ENCODE measurements at places on chromosomes 7 and 10.

GRCh38 chr7:96088579-96088978, 233.3 kb downstream of the SLC25A13 start:
- DNase-seq, result no peak

- no peak for DNase-seq
Measured at GRCh38 chr7:47349401-47349800, 232.5 kb downstream of the TNS3 start.

DNA sequence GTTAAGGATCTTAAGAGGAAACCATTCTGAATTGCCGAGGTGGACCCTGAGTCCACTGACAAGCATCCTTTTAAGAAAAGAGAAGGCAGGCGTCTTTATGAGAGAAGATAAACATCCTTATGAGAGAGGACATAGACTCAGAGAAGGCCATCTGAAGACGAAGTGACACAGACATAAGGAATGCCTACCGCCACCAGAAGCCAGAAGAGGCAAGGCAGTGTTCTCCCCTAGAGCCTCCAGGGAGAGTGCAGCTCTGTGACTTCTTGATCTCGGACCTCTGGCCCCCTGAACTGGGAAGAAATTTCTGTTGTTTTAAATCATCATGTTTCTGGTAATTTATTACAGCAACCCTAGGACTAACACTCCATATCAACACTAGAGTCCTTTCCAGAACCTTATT, 25.2 kb upstream of the ING3 start:
- no peak for DNase-seq

- no peak for DNase-seq
Measured at GRCh38 chr10:76043261-76043660, 611.8 kb downstream of the LRMDA start.

GRCh38 chr10:114543456-114543855, 114.6 kb downstream of the ABLIM1 start:
- no peak for DNase-seq

GRCh38 chr10:34638406-34639054, 176.6 kb downstream of the PARD3 start:
- DNase-seq, result peak; percentile 49

- DNase-seq, result no peak
Measured at GRCh38 chr7:123305840-123306375, 106.1 kb upstream of the SLC13A1 start.

DNA sequence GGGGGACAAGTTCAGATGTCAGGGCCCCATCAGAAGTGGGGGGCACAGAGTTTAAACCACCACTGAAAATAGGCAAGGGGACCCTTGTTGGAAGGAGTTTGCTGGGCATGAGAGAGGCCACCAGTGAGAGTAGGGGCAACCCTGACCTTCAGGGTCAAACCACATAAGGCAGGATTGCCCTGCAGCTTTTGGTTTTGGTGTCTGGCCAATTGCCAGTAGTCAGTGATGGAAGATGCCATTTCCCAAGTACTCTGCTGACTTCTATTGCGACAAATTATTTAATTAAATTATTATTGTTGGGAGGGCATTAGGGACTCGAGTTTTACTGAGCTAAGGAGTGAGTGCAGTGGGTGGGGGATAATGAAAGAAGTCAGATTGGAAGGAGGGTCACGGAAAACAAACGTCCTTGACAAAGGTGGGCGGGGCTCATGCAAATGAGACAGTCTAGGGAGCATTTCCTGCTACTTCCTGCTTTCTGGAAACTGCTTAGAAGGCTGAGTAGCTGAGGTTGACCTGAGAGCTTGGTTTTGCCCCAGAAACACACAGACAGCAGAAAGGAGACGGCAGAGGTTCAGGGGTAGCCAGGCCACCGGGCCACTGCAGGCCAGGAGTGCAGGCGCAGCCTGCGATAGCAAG, 74.2 kb upstream of the ANLN start:
- DNase-seq, result no peak

GRCh38 chr7:31091924-31092434, 39.9 kb downstream of the ADCYAP1R1 start:
- DNase-seq, result no peak

- no peak for DNase-seq
Measured at GRCh38 chr7:132117181-132117580, 459.1 kb downstream of the PLXNA4 start.

GRCh38 chr10:1661859-1662437, 75.4 kb downstream of the ADARB2 start:
- DNase-seq, result peak; percentile 46

DNA sequence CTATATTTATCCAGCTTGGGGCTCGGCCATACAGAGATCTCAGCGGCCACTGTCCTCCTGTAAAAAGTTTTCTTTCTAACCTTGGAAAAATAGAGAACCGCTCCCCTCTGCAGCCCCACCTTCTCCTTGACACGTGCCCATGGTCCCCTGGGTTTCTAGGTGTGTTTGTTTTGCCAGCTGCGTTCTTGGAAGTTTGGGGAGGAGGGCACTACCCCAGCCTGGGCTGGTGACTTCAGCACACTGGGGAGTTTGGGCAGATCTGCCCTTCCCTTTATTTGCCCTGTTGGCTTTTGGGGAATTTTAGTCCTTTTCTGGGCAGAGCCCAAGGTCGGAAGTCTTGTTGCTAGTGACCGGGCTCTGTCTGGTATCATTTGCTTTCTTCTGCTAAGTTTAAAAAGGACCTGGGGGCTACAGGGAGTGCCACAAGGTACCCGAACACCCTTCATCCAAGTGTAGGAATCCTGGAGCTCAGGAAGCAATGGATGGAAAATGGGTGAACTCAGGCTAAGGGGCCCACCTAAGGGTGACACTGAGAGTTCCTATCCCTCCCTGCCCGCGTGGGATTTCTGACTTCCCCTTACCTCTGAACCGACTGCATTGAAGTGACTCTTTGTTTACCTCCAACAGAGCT, 1.7 kb downstream of the ADAMTS14 start:
- DNase-seq, result no peak

DNA sequence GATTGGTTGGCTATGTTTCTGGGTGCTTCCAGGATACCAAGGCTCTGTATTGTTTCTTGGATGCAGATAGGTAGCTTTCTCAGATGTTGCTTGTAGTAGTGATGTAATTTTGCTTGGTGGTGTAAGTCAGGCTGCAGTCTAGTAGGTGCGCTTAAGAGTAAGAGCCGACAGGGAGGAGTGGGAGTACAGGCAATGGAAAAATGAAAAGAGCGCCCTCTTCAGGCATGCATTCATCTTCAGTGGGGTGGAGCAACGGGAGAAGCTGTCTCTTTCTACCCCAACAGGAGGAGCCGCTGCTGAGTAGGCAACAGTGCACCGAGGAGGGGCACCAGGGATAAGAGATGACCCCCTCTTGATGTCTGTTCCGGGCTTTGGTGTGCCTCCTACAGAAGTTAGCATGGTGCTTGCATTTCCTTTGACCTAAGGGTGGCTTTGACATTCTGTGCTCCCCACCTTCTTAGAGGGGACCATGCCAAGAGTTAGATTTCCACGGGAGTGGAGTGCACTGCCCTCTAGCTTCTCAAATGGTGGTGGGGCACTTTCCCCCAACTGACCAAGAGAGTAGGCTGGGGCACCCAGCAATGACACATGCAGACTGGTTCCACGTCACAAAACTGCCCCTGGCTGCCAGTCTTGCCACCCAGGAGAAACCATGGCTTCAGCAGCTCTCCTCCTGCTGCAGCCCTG, 56.1 kb downstream of the ZNF783 start:
- peak; percentile 7 for DNase-seq

GRCh38 chr7:140225562-140226249, 48.9 kb upstream of the KDM7A start:
- DNase-seq, result no peak

All from GM10248 (cell line).